Anterior cingulate cortex (tissue), 58 donors: ENCODE measurements at places on chromosomes 12 and 14.

- peak; percentile 15 for DNase-seq
These were observed 14.3 kb upstream of the RIC8B start for GRCh38 chr12:106760184-106760531.

- no peak for DNase-seq
These were observed 72.8 kb downstream of the SCARB1 start for GRCh38 chr12:124790650-124791400.

DNA sequence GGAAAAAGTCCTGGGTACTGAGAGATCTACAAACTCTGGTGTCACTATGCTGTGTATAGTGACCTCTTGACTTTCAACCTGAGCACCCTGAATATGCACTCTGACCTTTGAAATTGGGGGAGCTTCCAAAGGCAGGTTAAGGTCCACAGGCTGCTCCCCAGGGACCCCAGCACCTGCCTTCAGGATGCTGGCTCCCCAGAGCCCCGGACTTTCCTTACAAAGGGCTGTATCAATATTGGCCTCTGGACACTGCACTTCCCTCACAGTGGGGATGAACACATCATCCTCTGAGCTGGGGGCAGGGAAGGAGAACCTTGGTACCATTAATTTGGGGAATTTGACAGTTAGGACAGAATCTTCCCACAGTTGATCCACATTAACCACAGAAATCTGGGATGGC, 14.3 kb downstream of the PLD4 start:
- DNase-seq, result no peak

- DNase-seq, result no peak
These were observed 168.5 kb upstream of the RTL1 start for GRCh38 chr14:101072070-101072469.

GRCh38 chr14:78186277-78186676, 16.1 kb downstream of the NRXN3 start:
- DNase-seq, result no peak

GRCh38 chr12:88805286-88805685, 225.0 kb upstream of the KITLG start:
- no peak for DNase-seq

DNA sequence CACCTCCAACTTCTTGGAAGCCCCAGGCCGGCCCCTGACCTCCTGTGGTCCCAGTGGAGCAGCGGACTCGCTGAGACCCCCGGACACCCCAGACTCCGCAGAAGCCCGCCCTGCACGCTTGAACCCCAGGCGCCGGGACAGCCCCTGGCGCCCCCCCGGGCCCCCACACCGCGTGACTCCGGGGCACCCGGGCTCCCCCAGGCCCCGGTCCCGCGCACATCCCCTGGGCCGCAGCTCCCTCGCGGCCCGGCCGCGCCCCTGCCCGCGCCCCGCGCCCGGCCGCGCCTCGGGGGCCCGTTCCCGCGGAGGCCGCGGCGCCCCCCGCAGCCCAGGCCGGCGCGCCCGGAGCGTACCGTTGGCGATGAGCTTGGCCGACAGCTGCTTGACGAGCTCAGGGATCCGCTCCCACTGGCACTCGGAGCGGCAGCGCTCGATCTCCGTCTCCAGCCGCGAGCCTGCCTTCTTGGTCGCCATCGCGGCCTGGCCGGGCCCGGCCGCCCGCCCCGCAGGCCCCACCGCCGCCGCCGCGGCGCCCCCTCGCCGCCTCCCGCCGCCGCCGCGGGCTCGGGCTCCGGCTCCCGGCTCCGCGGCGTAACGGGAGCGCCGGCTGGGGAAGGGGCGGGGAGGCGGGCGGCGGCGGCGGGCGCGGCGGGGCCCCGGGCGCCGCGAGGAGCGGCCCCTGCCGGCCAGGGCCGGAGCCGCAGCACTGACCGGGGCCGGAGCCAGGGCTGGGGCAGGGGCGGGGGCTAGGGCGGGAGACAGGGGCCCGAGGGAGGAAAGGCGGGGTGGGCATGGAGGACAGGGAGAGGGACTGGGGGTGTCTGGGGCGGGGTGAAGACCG, at the start of gene TTC7B:
TSS of gene TTC7B (minus strand) at position 609 of the 841 bp plus-strand sequence. CDS start at position 474, 135 bp downstream.
- DNase-seq, result no peak

GRCh38 chr12:109689426-109689825, 24.2 kb upstream of the FAM222A start:
- no peak for DNase-seq

- peak; percentile 86 for DNase-seq
These were observed at the start of gene SLC22A17 for GRCh38 chr14:23352506-23353432. TSS of gene SLC22A17 (minus strand) at chr14:23352887.

GRCh38 chr14:31492759-31493498, 5.1 kb upstream of the GPR33 start:
- DNase-seq, result no peak

DNA sequence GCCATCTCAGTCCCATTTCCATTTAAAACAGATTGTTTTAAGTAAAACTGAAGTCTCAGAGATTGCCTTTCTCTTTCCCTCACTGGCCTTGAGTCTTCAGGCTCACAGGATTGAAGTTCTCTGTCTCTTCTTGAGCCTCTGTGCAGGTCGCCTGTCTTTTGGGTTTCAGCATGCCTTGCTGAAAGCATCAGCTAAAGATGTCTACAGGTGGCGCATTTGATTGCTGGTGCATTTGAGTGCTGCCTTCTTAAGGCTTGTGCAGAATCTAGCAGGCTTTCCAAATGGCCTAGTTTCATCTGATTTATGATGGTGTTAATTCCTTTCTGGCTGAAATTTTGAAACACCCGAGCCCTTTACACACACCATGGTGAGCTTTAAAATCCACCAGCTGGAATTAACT, 1062.2 kb upstream of the FBXO33 start:
- no peak for DNase-seq

DNA sequence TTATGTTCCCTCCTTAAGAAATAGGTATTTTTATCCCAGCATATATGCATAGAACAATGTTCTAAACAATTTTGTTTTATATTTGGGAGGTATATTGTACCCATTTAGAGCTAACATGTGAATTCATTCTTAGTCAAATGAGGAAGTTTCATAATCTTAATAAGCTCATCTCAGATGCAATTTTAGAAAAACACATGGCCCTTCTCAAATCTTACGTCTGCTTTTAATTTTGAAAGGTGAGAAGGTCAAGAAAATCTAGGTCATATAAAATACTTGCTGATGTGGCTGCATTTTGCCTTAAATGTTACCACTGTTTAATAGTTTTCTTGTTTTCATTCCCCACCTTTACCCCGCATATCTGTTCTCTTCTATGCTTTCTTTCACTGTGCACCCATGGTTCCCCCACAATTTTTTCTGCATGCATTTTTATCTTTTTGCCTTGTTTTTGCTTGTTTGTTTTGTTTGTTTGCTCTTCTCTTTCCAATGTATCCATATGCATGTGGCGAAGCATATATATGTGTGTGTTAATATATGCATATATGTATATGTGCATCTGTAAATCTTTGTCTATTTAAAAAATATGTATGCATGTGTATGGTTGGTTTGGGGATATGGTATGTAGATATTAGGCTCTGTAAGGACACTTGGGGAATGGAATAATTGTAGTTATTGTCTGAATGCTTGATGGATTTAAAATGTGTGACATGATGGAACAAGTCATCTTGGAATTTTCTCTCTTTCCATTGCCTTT, 317.1 kb downstream of the BCAT1 start:
- DNase-seq, result no peak

- no peak for DNase-seq
These were observed 95.9 kb downstream of the OTOGL start for GRCh38 chr12:80195074-80195726.

DNA sequence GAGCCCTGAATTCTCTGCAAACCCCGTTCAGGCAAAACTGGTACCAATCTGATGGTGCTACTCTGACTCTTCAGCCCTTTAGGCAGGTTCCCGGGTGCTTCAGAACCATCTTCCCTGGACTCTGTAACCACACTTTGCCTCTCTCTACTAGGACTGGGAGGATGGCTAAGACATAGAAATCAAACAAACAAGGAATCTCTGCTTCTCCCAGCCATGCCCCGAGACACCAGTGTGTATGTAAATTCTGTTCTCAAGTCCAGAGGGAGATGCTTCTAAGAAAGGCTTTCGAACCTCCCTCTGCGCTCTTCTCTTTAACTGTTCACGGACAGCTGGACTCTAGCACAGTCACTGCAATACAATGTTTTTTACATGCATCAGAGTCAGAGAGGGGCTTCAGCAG, 1.9 kb upstream of the KCNK10 start:
- no peak for DNase-seq

GRCh38 chr12:71046215-71046614, 111.6 kb downstream of the TSPAN8 start:
- DNase-seq, result no peak

- no peak for DNase-seq
These were observed 811 bp upstream of the INF2 start for GRCh38 chr14:104688505-104689108.

DNA sequence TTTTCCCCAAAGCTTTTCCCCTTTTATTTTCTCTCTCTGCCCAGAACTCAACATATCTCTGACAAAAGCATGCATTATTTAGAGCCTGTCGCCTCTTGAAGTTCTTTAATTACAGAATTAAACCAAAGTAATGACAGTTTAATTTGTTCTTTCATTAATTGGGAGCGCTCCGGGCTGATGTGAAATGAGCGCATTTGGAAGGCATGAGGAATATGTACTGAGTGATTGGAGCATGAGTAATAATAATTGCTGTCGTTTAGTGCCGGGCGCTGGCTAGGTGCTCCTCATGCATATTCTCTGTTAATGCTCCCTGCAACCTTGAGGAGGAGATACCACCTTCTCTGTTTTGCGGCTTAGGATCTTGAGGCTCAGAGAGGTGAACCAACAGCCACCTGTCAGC, 120.5 kb downstream of the SLC25A47 start:
- no peak for DNase-seq

DNA sequence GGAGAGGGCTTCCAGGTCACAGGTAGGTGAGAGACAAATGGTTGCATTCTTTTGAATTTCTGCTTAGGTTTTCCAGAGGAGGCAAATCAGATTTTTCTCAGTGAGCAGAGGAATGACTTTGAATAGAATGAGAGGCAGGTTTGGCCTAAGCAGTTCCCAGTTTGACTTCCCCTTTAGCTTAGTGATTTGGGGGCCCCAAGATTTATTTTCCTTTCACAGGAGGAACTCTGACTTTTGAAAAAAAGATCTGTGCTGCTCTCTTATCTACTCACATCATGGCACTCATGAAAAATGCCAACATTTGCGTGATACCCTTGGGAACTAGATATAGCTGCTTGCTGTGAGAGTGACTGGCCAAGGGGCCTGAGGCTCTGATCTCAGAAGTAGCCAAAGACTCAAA, 58.0 kb upstream of the EVL start:
- no peak for DNase-seq

DNA sequence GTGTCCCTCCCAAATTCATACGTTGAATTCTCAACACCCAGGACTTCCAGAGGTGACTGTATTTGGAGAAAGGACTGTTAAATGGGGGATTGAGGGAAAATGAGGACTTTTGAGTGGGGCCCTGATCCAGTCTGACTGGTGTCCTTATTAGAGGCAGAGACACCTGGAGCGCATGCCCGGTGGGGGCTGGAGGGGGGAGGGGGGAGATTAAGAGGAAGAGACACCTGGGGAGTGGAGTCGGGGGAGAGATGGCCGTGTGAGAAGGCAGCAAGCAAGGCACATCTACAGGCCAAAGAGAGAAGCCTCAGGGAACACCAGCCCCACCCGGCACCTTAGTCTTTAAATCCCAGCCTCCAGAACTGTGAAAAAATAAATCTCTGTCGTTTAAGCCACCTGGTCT, 209.7 kb downstream of the SLC41A2 start:
- DNase-seq, result no peak

GRCh38 chr12:26651566-26652188, 181.3 kb downstream of the ITPR2 start:
- no peak for DNase-seq

DNA sequence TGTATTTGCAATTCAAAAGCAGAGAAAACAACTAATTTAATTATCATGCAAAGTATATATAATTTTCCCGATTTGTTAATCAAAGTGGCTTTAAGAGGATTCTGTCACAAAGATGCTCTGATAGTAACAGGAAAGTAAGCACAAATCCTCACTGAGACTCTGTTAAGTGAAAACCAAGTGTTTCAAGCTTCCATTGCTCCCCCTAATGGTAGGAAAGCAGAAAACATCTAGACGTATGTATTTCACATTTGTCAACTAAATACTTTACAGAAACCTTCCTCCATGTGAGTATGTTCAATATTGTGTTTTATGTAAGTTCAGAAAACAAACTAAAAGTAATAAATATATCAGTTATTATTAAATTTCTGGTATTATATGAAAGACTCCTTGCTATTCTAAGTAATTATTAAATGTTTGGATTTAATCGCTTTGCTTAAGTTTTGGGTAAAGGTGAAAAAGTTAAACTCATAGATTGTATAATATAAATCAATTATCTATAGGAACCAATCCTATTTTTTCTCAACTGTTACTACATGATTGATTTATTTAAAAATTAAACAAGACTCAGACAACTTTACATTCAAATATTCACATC, 1.5 kb upstream of the NTS start:
- no peak for DNase-seq

DNA sequence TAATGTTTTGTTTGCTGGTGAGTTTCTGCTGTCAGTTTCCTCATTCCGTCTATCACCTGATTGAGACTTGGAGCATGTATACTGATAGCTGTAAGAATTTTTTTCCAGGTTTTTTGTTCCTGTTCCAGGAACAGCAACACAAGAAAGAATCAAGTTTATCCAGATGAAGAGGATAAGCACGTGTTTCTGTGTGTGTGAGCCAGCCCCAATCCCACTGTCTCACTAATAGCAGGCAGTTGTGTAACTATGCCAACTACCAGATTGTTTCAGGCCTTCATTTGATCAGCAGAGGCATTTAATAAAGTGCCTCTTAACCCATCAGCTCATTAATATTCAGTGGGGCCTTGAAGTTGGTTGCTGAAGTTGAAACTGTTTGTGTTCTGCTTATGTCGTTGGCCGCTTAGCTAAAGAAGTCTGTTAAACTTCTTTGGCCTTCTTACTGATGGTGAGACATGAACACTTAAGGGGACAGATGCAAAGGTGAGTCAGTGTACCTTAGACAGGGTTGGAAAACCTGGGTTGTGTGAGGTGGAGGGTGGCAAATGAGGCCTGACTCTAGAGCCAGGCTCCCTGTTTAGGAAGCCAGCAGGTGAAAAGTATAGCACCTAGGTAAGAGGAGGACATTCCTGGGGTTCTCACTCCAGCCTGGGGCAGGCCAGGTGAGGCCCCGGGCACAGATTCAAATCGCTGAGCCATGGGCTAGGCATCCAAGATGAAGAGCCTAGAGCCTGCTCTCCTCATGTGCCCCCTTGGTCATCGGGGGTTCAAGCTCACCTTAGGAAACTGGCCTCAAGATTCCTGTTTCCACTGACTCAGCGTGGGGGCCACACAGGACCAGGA, 3.7 kb downstream of the ANKRD13A start:
- DNase-seq, result no peak

GRCh38 chr12:52035190-52035589, 16.1 kb upstream of the NR4A1 start:
- DNase-seq, result no peak

DNA sequence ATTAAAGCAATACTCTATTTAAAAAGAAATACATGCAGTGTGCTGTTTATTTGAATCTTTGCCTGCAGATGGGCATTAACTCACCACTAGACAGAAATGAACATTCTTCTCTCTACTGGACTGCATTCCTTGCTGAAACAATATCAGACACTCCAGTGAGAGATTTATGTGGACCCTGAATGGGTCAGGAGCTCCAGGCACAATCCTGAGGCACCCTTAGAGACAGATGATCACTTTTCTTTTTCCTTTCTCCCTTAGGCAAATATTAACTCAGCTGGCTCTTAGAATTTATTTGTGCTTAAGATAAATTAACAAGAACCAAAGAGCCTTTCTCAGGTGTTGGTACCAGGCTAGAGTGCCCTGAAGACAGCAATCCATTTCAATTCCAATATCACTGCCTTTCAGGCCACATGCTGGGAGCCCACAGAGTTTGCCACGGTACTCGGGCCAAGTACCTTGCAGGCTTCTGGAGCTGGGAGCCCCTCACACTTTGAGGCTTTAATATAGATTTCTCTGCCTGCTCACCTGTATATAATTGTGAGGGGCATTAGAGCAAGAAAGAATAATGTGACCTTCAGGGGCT, 173.0 kb downstream of the EMP1 start:
- DNase-seq, result no peak
